Bone marrow (tissue), 2 donors: ENCODE measurements at places on chromosomes 3 and 15.

DNA sequence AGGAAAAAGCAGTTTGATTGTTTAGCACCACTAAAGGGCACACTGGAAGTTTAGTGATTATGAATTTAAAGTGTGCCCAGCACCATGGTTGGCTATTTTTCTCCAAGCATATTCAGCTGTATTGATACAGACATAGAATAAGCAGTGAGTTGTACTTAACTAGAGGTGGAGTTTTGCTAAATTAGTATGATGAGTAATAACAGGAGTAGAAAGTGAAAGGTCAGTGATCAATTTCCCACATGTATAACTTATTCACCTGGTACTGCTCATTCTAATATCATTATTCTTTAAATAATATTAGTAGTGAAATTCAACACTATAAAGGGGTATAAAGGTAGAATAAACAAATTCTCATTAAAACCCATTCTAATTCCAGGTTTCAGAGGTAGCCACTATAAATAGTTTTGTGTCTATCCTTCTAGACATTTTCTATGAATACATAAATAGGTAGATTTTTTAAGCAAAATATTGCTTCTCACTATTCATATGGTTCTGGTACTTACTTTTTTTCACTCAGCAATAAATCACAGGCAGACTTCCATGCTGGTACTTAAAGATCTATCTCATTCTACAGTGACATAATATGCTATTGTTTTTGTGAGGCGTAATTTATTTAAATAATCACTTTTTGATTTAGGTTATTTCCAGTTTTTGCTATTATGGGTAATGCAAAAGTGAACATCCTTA lies 732.9 kb downstream of the VGLL3 start:
- DNase-seq, result no peak

DNA sequence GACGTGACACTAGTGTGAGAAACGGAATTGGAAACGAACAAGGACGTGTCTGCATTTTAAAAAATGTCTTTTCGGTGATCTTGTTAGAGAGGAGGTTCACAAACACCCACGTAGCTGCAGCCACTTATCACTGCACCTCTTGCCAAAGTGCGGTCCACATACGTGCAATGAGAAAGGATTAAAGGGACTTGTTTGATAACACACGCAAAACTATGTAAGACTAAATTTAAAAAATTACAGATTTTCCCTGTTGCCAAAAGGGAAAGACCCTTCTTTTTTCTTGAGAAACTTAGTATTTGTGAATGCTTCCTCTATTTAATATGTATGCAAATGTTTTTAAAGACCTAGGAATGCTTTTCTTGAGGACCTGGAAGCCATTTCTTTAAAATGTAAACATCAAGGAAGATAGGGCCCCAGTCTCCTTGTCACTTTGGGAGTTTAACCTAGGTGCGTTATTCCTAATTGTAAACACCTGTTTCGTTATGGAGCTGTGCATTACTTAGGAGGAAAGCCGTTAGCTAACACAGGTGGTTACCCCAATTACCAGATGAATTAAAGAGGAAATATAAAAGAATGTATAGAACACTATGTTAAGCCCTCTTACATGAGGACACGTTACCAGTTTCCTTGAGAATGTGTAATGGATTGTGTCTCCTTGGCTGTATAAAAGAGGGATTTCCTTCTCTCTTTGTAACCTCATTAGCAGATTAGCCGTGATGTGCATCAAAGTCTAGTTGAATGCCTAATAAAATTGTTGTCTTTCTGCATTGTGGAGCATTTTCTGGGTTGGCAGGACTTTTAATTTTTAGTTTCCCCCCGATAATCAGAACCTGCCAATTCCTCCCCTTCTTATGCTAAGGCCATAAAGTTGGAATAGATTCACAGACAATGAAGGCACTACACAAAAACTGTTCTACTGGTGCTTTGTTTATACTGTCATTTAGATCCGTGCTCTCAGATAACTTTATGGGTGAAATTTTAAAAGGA lies 1.0 kb downstream of the LEKR1 start:
- no peak for DNase-seq

- peak; percentile 10 for DNase-seq
Observed at GRCh38 chr3:190617185-190617584, 103.3 kb downstream of the IL1RAP start.

DNA sequence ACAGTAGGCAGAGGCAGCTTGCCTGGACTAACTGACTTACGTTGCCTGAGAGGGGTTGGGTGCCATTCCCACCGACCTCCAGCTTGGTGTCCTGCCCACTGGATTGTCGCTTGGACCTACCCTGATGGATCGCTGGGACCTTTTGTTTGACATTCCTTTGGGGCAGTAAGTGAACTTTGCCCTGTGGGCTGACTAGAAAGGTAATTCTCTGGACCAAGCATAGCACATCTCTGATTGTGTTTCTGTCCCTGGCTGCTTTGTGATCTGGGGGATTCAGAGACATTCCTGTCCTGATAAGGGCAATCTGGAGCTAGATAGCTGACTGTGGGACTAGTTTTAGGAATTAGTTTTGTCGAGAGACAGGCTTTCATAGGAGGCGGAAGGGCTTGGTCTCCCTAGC lies 19.5 kb upstream of the IFT57 start:
- DNase-seq, result no peak

GRCh38 chr3:38327335-38328009 lies 19.1 kb upstream of the XYLB start:
- DNase-seq, result peak; percentile 60

DNA sequence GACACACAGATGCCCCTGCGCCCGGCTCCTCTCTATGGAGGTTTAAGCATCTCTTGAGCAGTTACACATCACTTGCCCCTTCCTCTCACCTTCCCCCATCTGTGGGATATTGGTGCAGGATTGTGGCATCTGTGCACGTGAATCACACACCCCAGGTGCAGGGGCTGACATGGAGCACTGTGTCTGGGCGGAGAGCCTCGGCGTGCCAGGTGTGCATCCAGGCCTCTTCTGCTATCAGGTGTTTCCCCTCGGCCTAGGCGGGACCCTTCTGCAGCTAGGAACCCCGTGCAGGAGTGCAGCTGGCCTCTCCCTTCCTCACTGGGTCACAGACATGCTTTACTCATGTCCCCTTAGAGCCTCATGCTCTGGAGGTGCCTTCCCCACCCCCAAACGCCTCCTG lies 33.4 kb upstream of the MUC13 start:
- no peak for DNase-seq

- DNase-seq, result no peak
Observed at GRCh38 chr3:136783708-136784191, 31.6 kb upstream of the STAG1 start.

DNA sequence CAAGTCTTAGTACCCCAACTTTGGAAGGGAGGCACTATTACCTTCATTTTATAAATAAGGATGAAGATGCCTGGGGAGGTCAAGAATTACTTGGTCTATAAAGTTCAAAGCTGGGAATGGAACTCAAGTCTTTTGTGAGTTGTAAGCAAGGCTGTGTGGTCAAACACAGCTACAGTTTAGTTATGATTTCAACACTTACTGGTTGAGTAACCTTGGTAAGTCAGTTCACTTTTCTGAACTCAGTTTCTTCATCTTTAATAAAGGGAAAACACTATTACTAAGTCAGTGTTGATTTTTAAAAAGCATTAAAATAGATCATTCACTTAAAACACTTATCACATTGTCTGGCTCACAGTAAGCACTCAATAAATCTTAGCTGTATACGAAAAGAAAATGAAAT lies 200.4 kb upstream of the ADAMTS9 start:
- no peak for DNase-seq

DNA sequence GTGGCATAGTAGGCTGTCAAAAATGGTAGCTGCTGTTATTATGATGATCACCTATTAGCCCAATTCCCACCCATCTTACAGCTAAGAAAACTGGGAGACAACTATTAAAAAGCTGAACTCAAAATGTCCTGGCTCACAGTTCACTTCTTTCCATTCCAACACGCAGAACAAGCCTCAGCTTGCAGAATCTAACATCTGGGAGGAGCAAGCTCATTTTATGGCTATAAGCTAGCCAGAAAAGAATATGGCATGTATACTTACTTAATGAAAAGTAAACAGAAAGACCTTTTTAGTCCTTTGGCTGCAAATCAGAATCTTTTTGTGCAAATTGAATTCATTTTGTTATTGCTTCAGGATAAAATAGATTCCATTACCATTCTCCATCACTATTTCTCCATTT lies 34.8 kb upstream of the CFAP20DC start:
- DNase-seq, result no peak

- DNase-seq, result no peak
Observed at GRCh38 chr3:38297947-38298711, 16.0 kb downstream of the SLC22A14 start.

- DNase-seq, result no peak
Observed at GRCh38 chr3:178907081-178907480, 164.5 kb downstream of the ZMAT3 start.

DNA sequence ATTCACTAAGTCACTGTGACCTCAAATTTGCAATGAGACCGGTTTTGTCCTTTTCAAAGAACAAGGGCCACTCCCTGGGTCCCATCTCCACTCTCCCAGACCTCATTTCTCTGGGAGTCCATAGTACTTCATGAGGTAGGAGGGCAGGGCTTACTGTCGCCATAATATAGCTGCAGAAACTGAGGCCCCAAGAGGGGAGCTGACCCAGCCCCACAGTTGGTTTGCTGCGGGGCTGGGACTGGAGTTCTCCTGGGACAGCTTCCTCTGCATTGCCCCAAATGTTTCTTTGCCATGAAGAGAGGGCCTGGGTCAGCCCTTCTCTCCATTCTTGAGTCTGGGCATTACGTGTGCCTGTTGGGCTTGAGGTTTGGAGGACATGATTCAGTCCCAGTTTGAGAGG lies 60.1 kb downstream of the ITGA11 start:
- DNase-seq, result no peak

DNA sequence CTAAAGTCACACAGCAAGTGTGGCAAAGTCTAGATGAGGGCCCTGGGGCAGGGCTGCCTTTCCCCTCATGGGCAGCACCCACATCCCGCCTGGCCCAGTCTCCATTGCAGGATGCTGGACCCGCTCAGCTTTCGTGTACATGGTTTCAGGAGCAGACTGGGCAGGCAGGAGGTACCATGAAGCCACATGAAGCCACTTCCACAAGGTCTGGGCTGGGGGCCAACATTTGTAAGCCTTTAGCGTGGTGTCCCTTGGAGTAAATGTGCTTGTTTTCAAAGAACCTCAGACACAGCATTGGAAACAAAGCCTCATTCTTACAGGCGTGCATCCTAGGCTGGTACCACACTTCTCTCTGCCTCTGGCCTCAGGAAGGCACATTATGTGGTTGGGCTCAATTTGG lies 34.5 kb downstream of the UMPS start:
- no peak for DNase-seq

GRCh38 chr3:119595639-119596334 lies 1.9 kb upstream of the PLA1A start:
- no peak for DNase-seq

DNA sequence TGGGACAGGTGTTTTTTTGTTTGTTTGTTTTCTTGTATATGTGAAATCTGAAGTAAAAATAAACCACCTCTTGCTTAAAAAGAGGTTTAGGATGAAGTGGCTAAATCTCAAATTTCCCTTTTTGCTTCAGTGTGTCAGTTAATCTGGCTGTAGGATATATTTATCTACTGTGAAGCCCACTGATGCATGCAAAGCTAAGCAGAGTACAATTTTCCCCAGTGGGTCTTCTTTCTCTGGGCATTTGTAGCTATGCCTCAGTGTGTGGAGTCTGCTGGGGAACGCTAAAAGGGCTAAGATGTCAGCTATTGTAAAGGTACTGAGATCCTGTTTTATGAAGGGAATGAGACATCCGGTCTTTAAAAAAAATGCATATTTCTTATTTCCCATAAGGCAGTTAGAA lies 190.6 kb downstream of the TCF12 start:
- no peak for DNase-seq

DNA sequence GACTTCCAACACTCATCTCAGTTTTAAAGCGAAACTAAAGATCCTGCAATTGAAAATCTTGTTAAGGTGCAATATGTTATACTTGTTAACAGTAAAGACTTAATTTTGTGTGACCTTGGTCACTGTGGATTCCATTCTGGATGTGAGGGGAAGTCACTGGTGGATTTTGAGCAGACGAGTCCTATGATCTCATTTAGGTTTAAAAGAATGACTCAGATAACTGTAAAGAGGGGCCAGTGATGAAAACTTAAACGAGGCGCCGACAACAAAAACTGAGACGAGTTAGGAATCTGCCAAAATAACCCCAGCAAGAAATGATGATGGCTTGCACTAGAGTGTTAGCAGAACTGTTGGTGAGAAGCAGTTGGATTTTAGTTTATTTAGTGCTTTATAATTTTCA lies 56.5 kb downstream of the LRRC28 start:
- DNase-seq, result no peak

GRCh38 chr3:57048728-57049127 lies 11.7 kb upstream of the SPATA12 start:
- DNase-seq, result no peak

DNA sequence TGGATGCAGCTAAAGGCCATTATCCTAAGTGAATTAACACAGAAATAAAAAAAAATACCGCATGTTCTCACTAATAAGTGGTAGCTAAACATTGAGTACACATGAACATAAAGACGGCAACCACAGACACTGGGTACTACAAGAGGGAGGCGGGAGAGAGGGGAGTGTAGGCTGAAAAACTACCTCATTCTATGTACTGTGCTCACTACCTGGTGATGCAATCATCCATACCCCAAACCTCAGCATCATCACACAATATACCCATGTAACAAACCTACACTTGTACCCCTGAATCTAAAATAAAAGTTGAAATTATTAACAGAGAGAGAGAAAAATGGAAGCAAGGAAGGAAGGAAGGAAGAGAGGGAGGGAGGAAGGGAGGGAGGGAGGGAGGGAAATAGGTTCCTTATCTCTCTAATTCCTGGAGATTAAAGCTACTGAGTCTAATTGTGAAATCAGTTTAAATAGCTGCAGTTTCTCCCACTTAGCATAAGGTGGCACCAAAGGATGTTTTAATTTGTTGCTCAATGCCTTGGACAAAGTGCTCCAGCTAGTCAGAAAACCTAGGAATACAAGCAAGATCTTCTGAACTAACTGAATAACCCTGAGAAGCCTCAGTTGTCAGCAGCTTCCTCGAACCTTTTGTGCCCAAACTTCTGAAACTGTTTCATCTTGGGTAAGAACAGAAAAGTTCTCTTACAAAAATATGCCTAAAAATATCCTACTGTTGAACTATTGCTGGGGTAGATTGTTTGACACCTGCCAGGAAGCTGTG lies 79.4 kb upstream of the ATP11B start:
- DNase-seq, result peak; percentile 21

DNA sequence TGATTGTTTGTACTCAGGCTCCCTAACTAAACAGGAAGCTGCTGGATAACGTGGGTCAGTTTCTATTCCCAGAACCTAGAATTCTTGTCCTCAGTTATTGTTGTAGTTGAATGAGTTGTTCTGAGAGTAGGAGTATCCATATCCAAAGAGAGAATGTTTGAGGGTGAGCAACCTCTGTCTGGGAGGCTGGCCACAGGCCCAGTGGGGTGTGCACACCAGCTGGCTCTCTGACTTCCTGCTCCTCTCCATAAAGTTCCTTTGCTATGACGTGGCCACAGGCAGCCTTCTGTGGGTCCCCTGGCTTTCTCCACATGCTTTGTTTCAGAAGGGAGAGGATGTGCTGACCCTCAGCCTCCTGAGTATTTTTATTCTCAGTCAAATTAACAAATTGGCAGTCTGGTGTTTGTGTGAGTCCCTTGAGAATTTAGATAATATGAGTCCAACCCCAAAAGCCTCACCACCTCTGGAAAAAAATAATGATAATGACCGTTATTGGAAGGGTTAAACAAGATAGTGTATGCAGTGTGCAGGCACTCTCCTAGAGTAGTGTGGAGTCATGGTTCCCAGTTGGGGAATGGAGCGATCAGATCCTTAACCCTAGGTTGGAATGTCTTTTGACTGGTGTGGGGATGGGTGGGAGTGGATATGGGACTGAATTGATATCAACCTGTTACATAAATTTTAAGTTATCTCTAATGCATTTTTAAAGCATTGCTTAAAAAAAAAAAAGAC lies 47.6 kb upstream of the MED12L start:
- no peak for DNase-seq
